Trophoblast cell (in vitro differentiated cells and primary cell): ENCODE measurements at places on chromosomes 16 and 17.

DNA sequence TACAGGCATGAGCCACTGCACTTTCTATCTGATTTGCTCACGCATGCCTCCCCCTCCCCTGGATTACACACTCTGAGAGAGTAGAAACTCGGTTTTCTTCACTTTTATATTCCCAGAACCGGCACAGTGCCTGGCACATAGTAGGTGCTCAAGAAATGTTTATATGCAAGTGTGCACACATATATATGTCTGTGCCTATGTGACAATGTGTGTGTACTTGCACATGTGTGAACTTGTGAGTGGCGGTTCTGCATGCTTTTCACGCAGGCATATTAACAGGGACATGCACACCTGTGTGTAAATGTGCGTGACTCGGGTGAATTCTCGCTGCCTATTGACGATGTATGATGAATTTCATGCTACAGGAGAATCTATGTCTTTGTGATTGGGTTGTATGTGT, 22.1 kb upstream of the IL21R start:
- no peak for DNase-seq

DNA sequence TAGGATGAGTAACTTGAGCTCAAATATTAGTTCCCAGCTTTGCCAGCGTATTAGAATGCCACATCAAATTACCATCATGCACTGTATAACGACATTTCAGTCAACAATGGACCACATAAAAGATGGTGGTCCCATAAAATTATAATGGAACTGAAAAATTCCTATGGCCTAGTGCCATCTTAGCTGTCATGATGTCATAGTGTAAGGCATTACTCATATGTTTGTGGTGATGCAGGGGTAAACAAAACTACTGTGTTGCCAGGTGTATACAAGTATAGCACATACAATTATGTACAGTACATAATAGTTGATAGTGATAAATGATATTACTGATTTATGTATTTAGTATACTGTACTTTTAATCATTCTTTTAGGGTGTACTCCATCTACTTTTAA, 54.4 kb upstream of the NETO2 start:
- no peak for DNase-seq

- peak; percentile 2 for DNase-seq
These were observed 1396.2 kb downstream of the CDH8 start for GRCh38 chr16:60640038-60640437.

DNA sequence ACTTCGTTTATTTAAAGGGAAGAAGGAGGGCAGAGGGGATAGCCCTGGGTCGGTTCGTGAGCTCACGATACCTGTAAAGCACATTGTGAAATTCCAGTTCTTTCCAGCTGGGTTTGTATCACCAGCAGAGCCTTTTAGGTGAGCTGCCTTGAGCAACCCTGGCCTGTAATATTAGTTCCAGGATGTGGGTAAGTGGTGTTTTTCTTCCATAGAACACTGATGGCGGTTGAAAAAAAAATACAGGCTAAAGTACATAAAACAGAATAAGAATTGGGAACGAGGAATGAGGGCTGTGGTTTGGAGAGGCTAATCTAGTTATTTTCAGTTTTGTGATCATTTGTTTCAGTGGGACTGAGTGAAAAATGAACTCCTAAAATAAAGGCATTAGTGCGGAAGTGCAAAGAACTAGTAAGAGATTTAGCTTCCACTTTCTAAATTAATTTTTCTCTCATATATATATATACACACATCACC, 20.6 kb downstream of the HS3ST3B1 start:
- peak; percentile 61 for DNase-seq

DNA sequence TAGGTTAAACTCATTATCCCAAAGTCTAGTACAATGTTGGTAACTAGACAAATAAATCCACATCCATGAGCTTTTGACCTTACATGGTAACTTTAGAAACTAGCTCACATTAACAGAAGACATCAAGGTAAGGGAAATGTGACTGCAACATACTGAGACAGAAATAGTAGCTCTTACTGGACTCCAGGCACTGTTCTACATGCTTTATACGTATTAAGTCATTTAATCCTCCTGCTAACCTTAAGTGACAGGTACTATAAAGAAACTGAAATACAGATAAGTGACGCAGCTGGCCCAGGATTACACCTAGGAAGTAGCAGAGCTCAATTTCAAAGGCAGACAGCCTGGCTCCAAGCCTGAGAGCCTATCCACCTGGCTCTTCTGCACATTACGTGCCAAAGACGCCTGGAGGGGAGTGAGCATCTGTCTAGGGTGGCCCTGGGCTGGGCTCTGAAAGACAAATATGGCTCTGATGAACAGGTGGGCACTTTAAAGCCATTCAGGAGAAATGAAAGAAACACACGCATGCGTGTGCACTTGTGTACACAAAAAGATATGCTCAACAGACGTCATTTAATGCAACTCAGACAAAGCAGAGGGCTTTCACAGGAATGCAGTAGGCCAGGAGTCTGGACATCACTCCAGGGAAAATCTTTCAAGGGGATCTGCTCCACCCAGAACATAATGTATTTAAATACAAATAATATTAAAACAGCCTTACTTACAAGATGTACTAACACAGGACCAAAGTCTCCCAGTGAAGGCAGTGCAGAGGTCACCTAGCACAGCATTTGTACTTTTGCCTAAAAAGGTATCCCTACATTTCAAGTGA, 4.4 kb downstream of the ZC3H7A start:
- DNase-seq: no peak

DNA sequence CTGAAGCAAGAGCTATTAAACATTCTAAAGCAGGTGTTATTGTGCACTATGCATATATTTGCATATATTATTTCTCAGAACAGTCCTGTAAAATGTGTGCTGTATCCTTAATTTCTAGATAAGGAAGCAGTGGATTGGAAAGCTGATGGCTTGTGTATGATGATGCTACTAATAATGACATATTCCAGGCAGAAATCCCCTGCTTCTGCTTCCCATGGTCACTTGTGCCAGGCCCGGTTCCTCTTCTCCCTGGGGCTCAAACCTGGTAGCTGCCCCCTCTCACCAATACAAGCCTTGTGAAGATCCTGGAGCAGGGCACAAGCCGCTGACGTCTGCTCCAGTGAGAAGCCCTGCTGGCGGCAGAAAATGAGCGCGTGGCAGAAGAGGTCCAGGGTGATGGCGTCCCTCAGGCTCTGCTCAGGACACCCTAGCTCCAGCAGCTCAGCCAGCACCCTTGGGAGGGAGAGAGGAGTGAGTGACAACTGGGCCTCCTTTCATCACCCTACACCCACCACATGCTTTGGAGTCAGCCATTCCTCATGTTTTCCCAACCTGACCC, 1.8 kb downstream of the CFAP119 start:
- no peak for DNase-seq

DNA sequence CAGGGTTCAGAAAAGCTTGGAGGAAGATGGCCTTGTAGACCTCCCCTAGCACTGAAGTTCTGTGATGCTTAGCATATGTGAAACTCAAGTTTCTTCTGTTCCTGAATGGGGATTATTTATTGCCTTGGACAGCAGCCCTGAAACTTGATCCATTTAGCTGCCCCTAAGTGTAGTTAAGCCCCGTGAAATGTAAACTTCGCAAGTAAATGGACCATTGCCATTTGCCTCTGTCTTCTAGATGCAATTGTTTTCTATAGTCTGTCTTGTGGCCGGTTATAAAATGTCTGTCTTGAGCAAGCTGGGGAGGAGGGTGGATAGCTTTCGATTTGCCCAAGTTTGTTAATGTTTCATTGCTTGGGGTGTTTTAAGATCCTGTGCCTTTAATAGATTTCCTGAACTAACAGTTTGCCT, 261.8 kb downstream of the CDH13 start:
- DNase-seq: no peak

GRCh38 chr16:55471448-55472097, 7.4 kb upstream of the MMP2 start:
- DNase-seq: peak; percentile 87

GRCh38 chr17:19005137-19005773, 691 bp upstream of the FAM83G start:
- DNase-seq: no peak

- no peak for DNase-seq
These were observed 346.2 kb downstream of the FOXL1 start for GRCh38 chr16:86924537-86924936.

GRCh38 chr16:85101956-85102630, 10.2 kb downstream of the CIBAR2 start:
- no peak for DNase-seq

DNA sequence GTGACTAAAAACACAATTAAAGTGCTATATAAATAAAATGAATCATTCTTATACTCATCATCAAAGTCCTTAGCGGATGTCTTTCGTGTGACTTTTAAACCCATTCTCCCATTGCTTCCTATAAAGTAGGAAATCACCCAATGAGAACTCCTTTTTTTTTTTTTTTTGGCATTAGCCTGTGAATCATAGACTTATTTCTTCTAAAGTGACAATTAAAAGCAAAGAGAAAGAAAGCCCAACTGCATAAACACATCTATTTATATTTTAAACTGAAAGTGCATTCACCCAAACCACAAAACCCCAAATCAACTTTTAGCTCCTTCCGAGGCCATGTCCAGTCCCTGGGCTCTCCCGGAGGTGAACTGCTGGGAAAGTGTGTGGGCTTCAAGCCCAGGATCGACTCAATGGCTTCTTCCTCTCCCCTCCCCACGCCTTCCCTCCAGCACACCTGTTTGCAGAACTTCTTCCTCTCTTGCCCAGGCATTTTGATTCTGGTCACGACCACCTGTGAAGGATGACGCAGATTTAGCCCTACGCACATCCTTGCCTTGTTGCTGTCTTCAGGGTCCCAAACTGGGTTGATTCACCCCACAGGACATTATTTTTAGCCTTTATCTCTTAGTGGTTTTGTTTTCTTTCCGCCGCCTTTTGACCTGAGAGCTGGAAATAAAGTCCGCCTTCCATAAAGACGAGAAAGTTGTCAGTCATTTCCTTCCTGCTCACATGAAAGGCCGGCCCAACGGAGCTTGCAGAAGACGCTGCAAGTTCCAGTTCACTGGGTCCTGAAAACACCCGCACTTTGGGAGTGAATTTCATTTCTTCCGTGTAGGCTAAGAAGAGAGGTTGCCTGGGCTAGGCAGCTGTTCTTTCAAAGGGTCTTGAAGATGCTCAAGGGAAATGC, 166.8 kb downstream of the MAP2K6 start:
- DNase-seq: no peak

- no peak for DNase-seq
These were observed 74.3 kb downstream of the SSH2 start for GRCh38 chr17:29855686-29856085.

DNA sequence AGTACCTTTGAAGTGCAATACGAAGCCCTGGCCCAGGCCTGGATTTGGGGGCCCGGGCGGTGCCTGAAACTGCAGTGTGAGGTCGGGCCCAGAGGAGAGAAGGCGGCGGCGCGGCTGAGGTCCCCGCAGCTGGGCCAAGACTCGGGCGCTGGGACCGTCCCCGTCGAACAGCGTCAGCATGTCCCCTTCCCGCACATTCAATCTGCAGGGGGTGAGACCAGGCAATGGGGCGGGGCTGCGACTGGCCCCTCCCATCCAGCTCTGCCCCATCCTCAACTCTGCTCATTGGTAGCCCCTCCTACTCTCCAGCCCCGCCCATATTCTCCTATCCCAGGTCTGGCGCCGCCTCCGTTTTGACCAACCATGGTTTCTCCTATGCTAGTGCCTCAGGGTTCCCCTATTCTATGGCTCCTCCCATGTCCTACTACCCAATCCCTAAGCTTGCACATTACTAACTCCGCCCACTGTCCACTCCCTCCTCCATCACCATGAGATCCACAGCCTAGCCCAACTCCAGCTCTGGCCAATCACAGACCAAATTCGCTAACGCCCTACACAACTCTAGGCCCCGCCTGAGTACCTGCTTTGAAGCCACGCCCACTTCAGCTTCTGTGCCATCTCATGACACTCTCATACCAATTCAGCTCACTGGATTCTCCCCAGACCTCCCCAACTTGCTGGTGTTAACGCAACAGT, 14.4 kb upstream of the CDIPT start:
- DNase-seq: no peak

DNA sequence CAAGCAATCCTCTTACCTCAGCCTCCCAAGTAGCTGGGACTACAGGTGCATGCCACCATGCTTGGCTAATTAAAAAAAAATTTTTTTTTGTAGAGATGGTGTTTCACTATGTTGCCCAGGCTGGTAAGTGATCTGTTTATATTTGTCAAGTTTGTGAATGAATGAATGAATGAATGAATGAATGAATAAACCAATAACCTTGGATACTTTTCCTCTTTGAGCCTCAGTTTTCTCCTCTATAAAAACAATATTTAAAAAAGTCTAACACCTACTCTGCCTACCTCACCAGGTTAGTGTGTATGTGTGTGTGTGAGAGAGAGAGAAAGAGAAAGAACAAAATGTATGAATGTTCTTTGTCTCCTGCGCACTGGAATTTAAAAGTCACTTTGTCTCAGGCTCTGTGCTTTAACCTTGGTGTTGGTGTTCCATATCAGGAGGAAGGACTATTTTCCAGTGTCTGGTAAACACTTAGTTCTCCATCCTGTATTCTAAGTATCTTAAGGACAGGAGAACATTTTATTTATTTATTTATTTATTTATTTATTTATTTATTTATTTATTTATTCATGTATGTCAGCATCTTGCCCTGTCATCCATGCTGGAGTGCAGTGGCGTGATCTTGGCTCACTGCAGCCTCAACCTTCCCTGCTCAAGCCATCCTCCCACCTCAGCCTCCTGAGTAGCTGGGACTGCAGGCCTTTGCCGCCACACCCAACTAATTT, 27.1 kb downstream of the CHD9 start:
- DNase-seq: no peak

DNA sequence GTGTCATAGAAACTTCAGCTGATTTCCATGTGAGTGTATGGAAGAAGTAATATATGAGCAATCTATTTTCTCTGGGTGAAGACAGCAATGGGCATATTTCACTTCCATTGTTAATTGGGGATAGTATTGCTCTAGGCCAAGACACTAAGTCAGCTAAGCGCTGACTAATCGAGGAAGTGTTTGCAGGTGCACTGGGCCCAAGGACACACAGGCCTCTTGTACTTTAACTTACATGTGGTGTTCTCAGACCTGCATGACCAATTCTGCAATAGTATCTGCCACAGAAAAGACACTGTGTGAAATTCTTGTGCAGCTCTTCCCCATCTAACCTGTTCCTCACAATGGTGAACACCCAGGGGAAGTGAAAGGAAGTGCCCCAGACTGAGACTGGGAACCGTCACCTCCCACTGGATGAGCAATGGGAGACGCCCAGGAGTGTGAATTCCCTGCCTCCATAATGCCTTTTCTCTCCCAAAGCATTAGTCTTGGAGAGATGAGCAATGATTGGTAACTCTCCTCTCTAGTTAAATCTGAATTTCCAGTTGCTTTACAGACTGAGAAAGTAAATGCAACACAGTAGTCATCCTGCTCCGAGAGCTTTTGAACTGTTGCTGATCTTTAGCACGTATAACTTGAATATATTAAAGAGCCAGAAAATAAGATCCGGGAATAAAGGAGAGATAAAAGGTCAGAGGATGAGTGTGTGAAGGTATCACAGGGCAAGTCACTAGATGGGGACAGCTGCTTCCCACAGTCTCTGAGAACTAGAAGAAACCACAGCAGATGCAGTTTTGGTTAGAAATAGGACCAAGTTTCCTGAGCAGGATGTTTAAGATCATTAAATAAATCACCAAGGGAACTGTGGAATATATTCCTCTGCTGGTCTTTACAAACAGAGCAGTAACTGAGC, 82.6 kb downstream of the CDK5R1 start:
- peak; percentile 23 for DNase-seq
